ENCODE measurements at places on chromosomes 7 and 10. TPM values are rescaled to one million over a fixed set of nuclear protein-coding genes. Genes with fewer than 3 reads are reported as not detected.
A peak's percentile ranks its signal among the peaks of the same experiment; 100 is the strongest.

DNA sequence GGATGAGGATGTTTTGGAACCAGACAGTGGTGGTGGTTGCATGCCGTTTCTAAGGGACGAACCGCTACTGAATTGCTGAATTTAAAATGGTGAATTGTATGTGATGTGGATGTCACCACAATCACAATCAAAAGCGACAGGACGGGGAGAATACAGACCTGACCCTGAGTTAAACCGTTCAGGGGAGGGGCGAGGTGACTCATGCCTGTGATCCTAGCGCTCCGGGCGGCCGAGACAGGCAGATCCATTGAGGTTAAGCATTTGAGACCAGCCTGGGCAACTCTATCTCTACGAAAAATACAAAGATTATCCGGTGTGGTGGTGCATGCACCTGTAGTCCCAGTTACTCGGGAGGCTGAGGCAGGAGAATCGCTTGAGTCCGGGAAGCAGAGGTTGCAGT is 46.4 kb downstream of the UNCX start:
- no peak overlapping the region for H3K27ac ChIP-seq
- DNase-seq = no peak
- no peaks in the 10 kb centered on the region for H3K4me1 ChIP-seq
- H3K36me3 ChIP-seq = no peaks in the 10 kb centered on the region

DNA sequence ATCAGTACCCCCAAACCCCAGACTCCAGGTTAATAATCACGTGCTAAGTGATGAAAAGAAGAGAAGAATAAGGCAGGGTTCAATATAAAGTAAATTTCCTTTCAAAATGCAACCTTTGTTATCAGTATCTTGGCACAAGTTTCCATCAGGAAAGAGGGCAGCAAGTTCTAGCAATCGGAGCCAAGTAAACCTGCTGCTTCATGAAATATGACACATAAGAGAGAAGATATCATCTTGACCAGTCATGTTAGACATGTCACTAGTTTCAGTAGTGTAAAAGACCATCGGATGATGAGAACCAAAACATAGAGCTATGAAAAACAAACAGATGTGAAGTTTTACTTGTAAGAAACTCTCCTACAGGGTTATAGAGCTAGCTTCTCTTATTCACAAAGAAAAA is 44.0 kb downstream of the AASS start:
- no peaks in the 10 kb centered on the region for H3K36me3 ChIP-seq
- no peak overlapping the region for H3K4me3 ChIP-seq
- no peaks in the 10 kb centered on the region for H3K27me3 ChIP-seq
- no peak overlapping the region for H3K27ac ChIP-seq

- H3K27me3 ChIP-seq = no peaks in the 10 kb centered on the region
- no peak overlapping the region for H3K4me3 ChIP-seq
- no peaks in the 10 kb centered on the region for H3K4me1 ChIP-seq
- H3K27ac ChIP-seq = no peak overlapping the region
- H3K36me3 ChIP-seq = no peaks in the 10 kb centered on the region
These were observed 1.2 kb downstream of the SORCS1 start for GRCh38 chr10:107163076-107163855.

- no peaks in the 10 kb centered on the region for H3K36me3 ChIP-seq
- no peaks in the 10 kb centered on the region for H3K4me1 ChIP-seq
- H3K27me3 ChIP-seq = no peaks in the 10 kb centered on the region
- no peak overlapping the region for H3K27ac ChIP-seq
- no peak overlapping the region for H3K4me3 ChIP-seq
These were observed 1067.5 kb downstream of the NRG3 start for GRCh38 chr10:82942286-82943099.

GRCh38 chr10:99850021-99850766 is 67.8 kb downstream of the ABCC2 start:
- H3K27me3 ChIP-seq = no peaks in the 10 kb centered on the region
- H3K36me3 ChIP-seq = no peaks in the 10 kb centered on the region
- H3K4me1 ChIP-seq = peaks cover 5% of the 10 kb centered on the region
- no peak overlapping the region for H3K4me3 ChIP-seq

DNA sequence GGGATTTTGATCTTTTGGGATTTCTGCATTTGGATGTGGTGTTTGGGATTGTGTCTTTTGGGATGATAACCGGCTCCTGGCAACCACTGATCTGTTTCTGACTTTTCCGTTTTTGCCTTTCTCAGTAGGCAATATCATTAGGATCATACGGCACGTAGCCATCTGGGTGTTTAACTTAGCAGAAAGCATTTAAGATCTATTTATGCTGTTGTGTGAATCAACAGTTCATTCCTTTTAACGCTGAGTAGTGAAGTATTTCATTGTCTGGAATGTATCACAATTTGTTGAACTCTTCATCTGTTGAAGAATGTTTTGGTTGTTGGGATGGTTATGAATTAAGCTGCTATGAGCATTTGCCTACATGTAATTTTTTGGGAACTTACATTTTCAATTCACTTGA is 459.6 kb downstream of the SDK1 start:
- no peak overlapping the region for H3K4me3 ChIP-seq
- no peaks in the 10 kb centered on the region for H3K36me3 ChIP-seq
- no peak for DNase-seq
- no peak overlapping the region for H3K27ac ChIP-seq
- no peaks in the 10 kb centered on the region for H3K4me1 ChIP-seq
- H3K27me3 ChIP-seq = no peaks in the 10 kb centered on the region

- H3K27me3 ChIP-seq = no peaks in the 10 kb centered on the region
- H3K36me3 ChIP-seq = no peaks in the 10 kb centered on the region
- H3K4me1 ChIP-seq = no peaks in the 10 kb centered on the region
- H3K4me3 ChIP-seq = no peak overlapping the region
- no peak overlapping the region for H3K27ac ChIP-seq
These were observed 688.0 kb upstream of the ZWINT start for GRCh38 chr10:57049096-57049495.

GRCh38 chr7:26172048-26172447 is 20.1 kb downstream of the NFE2L3 start:
- no peak overlapping the region for H3K4me3 ChIP-seq
- no peaks in the 10 kb centered on the region for H3K27me3 ChIP-seq
- H3K27ac ChIP-seq = no peak overlapping the region
- H3K36me3 ChIP-seq = no peaks in the 10 kb centered on the region
- H3K4me1 ChIP-seq = no peaks in the 10 kb centered on the region

GRCh38 chr7:66088861-66089838 is 13.5 kb downstream of the ASL start:
- DNase-seq = no peak
- no peaks in the 10 kb centered on the region for H3K4me1 ChIP-seq
- H3K27ac ChIP-seq = no peak overlapping the region
- no peaks in the 10 kb centered on the region for H3K27me3 ChIP-seq
- H3K36me3 ChIP-seq = no peaks in the 10 kb centered on the region

DNA sequence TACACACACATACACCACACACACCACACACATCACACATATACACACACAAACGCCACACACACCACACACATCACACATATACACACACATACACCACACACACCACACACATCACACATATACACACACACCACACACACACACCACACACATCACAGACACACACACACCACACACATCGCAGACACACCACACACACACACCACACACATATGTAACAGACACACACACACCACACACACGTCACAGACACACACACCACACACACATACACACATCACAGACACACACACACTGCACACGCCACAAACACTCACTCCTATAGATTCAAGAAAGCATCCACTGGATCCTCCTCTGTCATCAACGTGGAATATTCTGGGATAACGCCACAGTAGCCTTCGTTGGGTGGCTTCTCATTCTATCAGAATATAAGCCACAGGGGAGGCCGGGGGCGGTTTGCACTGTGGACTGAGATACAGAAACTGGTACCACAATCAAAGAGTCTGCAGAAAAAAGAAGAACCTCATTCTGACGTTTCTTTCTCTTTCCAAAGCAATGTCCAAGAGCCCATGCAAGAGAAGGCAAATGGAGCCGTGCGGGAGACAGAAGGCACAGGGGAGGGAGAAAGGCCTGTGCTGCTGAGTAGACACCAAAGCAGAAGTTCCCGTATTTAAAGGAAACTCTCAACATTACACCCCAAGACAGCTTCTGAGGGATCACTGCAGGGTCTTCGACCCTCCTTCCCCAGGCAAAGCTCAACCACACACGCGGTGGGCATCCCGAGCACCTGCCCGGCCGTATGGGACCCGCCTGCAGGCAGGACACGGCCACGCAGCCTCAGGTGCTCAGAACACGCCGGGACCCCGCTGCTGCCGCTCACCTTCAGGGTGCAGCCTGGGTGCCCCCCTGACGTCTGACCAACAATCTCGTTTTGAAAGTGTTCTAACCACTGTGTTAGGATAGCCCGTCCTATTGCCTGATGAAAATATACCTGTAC is 321.2 kb downstream of the DNAJB6 start:
- no peaks in the 10 kb centered on the region for H3K4me1 ChIP-seq
- no peak overlapping the region for H3K4me3 ChIP-seq
- no peaks in the 10 kb centered on the region for H3K36me3 ChIP-seq
- H3K27ac ChIP-seq = no peak overlapping the region
- no peak for DNase-seq

- DNase-seq = no peak
- no peaks in the 10 kb centered on the region for H3K36me3 ChIP-seq
- no peak overlapping the region for H3K27ac ChIP-seq
- H3K4me1 ChIP-seq = no peaks in the 10 kb centered on the region
These were observed 161.1 kb downstream of the PAXIP1 start for GRCh38 chr7:154841731-154842331.

- H3K4me1 ChIP-seq = peaks cover 99% of the 10 kb centered on the region
- H3K27ac ChIP-seq = peak overlapping the region; percentile 95
- H3K4me3 ChIP-seq = peak overlapping the region; percentile 41
- no peaks in the 10 kb centered on the region for H3K27me3 ChIP-seq
These were observed 159.1 kb downstream of the CELF2 start for GRCh38 chr10:11176746-11177145.

DNA sequence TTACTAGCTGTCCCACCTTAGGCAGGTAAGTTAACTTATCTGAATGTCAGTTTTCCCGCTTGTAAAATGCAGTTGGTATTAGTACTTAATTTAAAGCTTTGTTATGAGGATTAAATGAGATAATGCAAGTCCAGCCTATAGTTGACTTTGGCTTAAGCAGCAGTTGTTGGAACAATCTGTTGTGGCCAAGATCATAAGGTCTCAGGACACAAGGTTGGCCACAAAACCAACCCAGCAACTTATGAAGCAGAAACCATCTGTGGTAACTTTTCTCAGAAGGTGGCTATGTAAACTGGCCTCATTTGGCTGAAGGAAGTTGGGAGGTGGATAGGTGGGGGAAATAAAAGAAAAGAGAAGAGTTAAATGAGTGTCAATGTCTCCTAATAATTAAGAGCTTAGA is 29.4 kb downstream of the ENTPD1 start:
- H3K27me3 ChIP-seq = no peaks in the 10 kb centered on the region
- DNase-seq = no peak
- H3K4me1 ChIP-seq = no peaks in the 10 kb centered on the region
- H3K36me3 ChIP-seq = no peaks in the 10 kb centered on the region

- H3K4me3 ChIP-seq = no peak overlapping the region
- no peaks in the 10 kb centered on the region for H3K4me1 ChIP-seq
- DNase-seq = no peak
- no peaks in the 10 kb centered on the region for H3K27me3 ChIP-seq
- no peaks in the 10 kb centered on the region for H3K36me3 ChIP-seq
These were observed 171.8 kb upstream of the CDK1 start for GRCh38 chr10:60606343-60607080.

GRCh38 chr10:131944976-131945695 is 36.6 kb downstream of the BNIP3 start:
- no peaks in the 10 kb centered on the region for H3K36me3 ChIP-seq
- H3K4me3 ChIP-seq = no peak overlapping the region
- H3K27ac ChIP-seq = no peak overlapping the region
- H3K27me3 ChIP-seq = no peaks in the 10 kb centered on the region

GRCh38 chr10:103111918-103112877 is 80.9 kb downstream of the NT5C2 start:
- H3K27ac ChIP-seq = no peak overlapping the region
- no peaks in the 10 kb centered on the region for H3K36me3 ChIP-seq
- no peaks in the 10 kb centered on the region for H3K4me1 ChIP-seq
- no peak for DNase-seq

GRCh38 chr10:13542533-13542932 is 13.7 kb upstream of the BEND7 start:
- no peak for DNase-seq
- H3K4me1 ChIP-seq = no peaks in the 10 kb centered on the region
- no peak overlapping the region for H3K27ac ChIP-seq
- no peaks in the 10 kb centered on the region for H3K36me3 ChIP-seq
- no peak overlapping the region for H3K4me3 ChIP-seq

GRCh38 chr7:43756368-43757072 is 2.0 kb upstream of the BLVRA start:
- H3K4me3 ChIP-seq = no peak overlapping the region
- no peak for DNase-seq
- no peaks in the 10 kb centered on the region for H3K27me3 ChIP-seq
- H3K4me1 ChIP-seq = peaks cover 5% of the 10 kb centered on the region

DNA sequence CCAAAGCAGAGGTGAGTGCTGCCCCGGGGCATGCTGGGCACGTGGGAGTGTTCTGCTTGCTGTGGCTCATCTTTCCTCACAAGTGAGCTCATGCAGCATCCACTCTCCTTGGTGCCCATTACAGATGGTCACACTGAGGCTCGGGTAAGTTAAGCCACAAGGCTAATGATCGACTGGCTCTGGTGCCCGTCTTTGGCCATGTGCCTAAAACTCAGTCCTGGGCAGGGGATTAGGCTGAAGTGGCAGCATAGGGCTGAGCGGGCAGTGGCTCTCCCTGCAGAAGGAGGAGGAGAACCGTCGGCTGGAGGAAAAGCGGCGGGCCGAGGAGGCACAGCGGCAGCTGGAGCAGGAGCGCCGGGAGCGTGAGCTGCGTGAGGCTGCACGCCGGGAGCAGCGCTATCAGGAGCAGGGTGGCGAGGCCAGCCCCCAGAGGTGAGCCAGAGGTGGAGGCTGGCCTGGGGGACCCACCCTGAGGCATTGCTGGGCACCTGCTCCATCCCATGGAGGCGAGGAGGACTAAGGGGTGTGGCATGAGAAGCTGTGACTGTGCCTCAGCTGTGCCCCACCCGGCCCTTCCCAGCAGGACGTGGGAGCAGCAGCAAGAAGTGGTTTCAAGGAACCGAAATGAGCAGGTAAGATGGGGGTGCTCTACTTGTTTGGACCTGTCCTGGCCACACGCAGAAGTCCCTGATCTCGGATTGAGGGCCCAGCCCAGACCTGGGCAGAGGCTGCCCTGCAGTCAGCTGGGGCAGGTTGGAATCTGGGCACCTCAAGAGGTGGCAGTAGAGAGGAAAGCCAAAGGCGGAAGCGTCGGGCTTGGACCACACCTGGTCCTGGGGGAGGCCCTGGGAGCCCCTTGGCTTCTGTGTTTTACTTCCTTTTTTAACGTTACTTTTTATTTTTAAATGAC is 7.3 kb downstream of the PGAM2 start:
- H3K27me3 ChIP-seq = no peaks in the 10 kb centered on the region
- DNase-seq = no peak
- H3K4me3 ChIP-seq = no peak overlapping the region

GRCh38 chr7:152355474-152356057 is 80.2 kb downstream of the KMT2C start:
- H3K36me3 ChIP-seq = no peaks in the 10 kb centered on the region
- H3K4me3 ChIP-seq = no peak overlapping the region
- H3K4me1 ChIP-seq = no peaks in the 10 kb centered on the region
- no peak for DNase-seq
- no peaks in the 10 kb centered on the region for H3K27me3 ChIP-seq
- H3K27ac ChIP-seq = no peak overlapping the region

CALHM2 gene
- total RNA-seq = 68.8 TPM

TBXAS1 gene
- 7.4 TPM for total RNA-seq

MYH16 gene
- not detected for total RNA-seq

TMEM270 gene
- total RNA-seq = not detected

SLC16A12 gene
- total RNA-seq = not detected

ANKRD61 gene
- total RNA-seq = not detected

BTBD16 gene
- total RNA-seq = not detected

SPDYE16 gene
- total RNA-seq = 0.49 TPM

CTAGE6 gene
- 2.4 TPM for total RNA-seq

TMEM26 gene
- total RNA-seq = not detected

All from naive thymus-derived CD4-positive, alpha-beta T cell (primary cell).